CD4-positive, alpha-beta T cell treated with Interleukin-15 for 1 hour (primary cell): ENCODE measurements at places on chromosomes 4 and X.

- DNase-seq = no peak
Measured at GRCh38 chr4:155179216-155179615, 29.2 kb upstream of the NPY2R start.

GRCh38 chr4:164177753-164178152, 576.2 kb upstream of the SMIM31 start:
- DNase-seq = no peak

GRCh38 chr4:70449220-70449619, 22.8 kb upstream of the MUC7 start:
- DNase-seq = no peak

DNA sequence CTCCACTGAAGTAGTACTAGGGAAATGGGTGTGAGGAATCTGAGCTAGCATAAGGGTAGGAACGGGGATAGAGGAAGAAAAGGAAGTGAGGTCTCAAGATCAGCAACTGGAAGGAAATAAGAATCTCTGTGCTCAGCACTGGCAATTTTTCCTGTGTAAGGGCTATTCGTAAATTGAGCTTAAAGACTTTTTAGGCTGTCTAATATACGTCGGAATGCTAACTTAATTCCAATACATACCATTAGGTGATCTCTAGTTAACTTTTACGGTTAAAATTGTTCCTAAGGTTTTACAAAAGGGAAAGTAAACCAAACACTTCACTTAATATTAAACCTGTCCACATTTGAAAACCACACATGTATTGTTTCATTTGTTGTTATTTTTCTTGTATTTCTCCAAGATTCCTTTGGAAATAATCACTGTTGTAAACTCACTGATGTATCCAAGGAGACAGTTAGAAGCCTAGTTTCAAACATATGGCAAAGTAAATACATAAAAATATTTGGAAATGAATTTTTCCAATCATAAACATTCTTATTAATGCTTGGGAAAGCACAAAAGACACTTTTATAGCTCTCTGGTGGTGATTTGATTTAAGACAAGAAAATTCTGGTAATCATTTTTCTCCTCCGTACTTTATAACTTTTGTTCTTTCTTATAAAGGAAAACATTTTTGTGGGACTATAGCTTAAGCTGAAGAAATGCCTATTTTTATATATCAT, 28.1 kb upstream of the HPGDS start:
- no peak for DNase-seq

DNA sequence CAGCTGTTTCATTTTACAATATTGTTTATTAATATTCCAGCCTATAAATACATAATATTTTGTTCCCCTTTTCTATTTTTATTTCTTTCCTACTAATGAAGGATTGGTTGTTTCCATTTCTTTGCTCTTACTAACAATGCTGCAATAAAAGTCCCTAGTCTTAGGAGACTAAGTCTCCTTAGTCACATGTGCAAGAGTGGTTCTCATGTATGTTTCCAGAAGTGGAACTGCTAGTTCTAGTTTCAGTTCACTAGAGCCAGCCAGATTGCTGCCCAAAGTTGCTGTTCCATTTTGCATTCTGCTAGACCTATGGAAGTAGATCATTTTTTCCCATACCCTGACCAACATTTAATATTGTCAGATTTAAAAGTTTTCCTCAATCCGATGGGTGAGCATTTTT, 44.3 kb downstream of the CNGA1 start:
- no peak for DNase-seq

DNA sequence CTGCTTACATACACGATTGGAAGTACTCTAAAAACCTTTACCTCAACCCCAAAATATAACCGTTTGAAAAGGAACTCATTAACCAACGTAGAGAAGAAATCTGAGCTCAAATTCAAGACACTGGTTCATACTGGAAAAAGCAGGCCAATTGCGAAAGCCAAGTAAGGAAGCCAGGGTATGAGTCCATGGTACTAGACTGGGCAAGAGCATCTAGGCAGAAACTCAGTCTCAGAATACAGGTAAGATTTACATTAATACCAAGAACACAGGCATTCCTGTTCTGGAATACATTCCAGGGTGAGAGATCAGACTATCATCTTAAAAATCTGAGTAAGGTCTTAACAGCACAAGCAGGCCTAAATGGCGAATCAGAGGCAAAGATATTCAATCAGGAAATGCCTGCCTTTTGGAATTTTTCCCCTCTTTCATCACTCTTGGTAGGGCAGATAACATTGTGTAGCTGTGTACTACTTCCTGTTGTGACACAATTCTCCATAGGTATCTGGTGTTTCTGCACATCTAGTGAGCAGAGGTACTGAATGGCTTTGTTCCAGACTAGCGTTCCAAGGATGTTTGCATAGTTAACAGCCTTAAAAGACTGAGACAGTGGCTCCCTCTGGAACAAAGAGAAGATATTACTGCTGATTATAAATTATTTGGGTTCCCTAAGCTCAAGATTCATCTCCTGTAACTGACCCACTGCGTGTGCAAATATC, 311.3 kb downstream of the PCDH19 start:
- no peak for DNase-seq
